ENCODE measurements at places on chromosomes 1 and 21. TPM values are rescaled to one million over a fixed set of nuclear protein-coding genes. Genes with fewer than 3 reads are reported as not detected.

GRCh38 chr1:63867429-63868176 lies 93.8 kb downstream of the ROR1 start:
- H3K4me3 ChIP-seq = no peak overlapping the region
- H3K4me1 ChIP-seq = peaks cover 11% of the 10 kb centered on the region
- no peaks in the 10 kb centered on the region for H3K27me3 ChIP-seq
- DNase-seq = no peak
- no peaks in the 10 kb centered on the region for H3K36me3 ChIP-seq

DNA sequence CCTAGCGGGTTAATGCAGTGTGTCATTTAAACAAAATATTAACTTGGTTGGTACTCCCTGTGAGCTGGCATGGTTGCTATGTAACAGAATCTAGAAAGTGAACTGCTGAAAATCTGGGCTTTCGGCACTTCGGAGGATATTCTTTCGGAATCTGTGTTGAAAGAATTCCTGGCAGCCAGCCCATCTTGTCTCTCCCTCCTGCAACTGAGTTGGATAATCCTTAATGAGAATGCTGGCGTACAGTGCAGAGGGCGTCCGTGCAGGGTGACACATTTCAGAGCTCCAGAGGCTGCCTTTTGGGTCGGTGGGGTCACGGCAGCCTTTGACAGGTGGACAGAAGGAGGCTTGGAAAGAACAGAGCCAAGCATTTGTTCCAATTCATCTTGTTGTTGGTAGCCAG lies 3.7 kb downstream of the KAZN start:
- peak overlapping the region; percentile 10 for H3K27ac ChIP-seq
- peaks cover 25% of the 10 kb centered on the region for H3K27me3 ChIP-seq
- peak; percentile 94 for DNase-seq
- no peak overlapping the region for H3K4me3 ChIP-seq

DNA sequence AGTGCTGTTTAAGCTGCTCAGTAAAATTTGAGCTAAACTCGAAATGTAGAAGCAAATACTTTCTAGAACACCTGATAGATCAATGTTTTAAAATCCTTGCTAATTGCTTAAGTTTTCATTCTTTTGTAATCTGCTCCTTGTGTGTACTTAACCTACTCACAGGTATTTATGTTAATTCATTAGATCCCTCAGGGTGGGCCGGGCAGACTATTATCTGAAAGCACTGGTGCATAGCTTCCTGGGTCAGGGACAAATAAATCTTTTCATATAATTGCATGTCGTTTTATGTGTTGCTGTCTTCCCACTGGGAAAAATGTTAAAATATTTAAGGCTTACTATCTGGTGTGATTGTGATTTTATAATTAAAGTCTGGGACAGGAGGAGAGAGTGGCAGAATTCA lies 440.5 kb downstream of the SMYD3 start:
- H3K36me3 ChIP-seq = no peaks in the 10 kb centered on the region
- H3K27ac ChIP-seq = no peak overlapping the region
- no peaks in the 10 kb centered on the region for H3K27me3 ChIP-seq
- no peak for DNase-seq
- no peak overlapping the region for H3K4me3 ChIP-seq

DNA sequence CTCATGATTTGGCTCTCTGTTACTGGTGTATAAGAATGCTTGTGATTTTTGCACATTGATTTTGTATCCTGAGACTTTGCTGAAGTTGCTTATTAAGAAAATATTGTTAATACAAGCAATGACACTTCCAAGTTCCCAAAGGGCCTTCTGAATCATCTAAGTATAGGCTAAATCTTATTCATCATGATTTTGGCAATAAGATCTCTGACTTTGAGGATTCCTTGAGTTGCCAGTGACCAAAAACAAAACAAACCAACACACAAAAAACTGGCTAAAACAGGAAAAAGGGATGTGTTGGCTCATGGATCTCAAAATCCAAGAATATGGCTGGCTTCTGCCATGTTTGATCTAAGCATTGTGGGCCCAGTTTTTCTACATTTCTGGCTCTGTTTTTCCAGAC lies 163.4 kb downstream of the HHIPL2 start:
- H3K27me3 ChIP-seq = no peaks in the 10 kb centered on the region
- no peak overlapping the region for H3K4me3 ChIP-seq
- no peak overlapping the region for H3K27ac ChIP-seq
- no peaks in the 10 kb centered on the region for H3K36me3 ChIP-seq
- H3K4me1 ChIP-seq = no peaks in the 10 kb centered on the region

- no peaks in the 10 kb centered on the region for H3K27me3 ChIP-seq
- H3K36me3 ChIP-seq = no peaks in the 10 kb centered on the region
- no peak overlapping the region for H3K27ac ChIP-seq
- no peak overlapping the region for H3K4me3 ChIP-seq
- no peaks in the 10 kb centered on the region for H3K4me1 ChIP-seq
Measured at GRCh38 chr1:162284206-162284955, 92.3 kb downstream of the SPATA46 start.

DNA sequence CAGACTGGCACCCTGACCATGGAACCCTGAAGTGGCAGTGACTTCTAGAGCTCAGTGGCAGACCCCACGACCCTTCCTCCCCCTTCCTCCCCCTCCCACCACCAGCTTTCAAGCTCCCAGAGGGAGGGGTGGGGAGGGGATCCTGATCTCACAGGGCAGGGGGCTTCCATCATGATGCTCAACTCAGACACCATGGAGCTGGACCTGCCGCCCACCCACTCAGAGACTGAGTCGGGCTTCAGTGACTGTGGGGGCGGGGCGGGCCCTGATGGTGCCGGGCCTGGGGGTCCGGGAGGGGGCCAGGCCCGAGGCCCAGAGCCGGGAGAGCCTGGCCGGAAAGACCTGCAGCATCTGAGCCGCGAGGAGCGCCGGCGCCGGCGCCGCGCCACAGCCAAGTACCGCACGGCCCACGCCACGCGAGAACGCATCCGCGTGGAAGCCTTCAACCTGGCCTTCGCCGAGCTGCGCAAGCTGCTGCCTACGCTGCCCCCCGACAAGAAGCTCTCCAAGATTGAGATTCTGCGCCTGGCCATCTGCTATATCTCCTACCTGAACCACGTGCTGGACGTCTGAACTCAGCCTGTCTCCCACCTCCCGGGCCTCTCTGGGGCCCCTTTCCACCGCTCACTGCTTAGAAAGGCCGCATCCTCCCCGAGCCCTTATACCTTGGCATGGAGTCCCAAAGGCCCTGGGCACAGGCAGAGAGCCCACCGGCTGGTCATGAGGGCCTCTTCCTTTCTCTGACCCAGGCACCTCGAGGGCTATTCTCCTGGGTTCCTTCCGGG lies 3.9 kb downstream of the NHLH1 start:
- no peak for DNase-seq
- H3K27me3 ChIP-seq = no peaks in the 10 kb centered on the region
- no peaks in the 10 kb centered on the region for H3K36me3 ChIP-seq
- H3K4me3 ChIP-seq = no peak overlapping the region

- DNase-seq = no peak
- H3K4me1 ChIP-seq = peaks cover 35% of the 10 kb centered on the region
- H3K27me3 ChIP-seq = no peaks in the 10 kb centered on the region
- no peak overlapping the region for H3K4me3 ChIP-seq
Measured at GRCh38 chr21:43929217-43929971, 64.4 kb downstream of the AGPAT3 start.

- no peak overlapping the region for H3K27ac ChIP-seq
- no peaks in the 10 kb centered on the region for H3K27me3 ChIP-seq
- no peaks in the 10 kb centered on the region for H3K36me3 ChIP-seq
- peaks cover 71% of the 10 kb centered on the region for H3K4me1 ChIP-seq
- no peak overlapping the region for H3K4me3 ChIP-seq
Measured at GRCh38 chr1:64891448-64891825, 74.9 kb downstream of the JAK1 start.

GRCh38 chr1:117295001-117295400 lies 72.2 kb upstream of the MAN1A2 start:
- H3K4me3 ChIP-seq = no peak overlapping the region
- no peaks in the 10 kb centered on the region for H3K27me3 ChIP-seq
- no peak for DNase-seq
- H3K27ac ChIP-seq = no peak overlapping the region

GRCh38 chr1:25828491-25828890 lies 8.7 kb downstream of the MTFR1L start:
- H3K27ac ChIP-seq = no peak overlapping the region
- H3K27me3 ChIP-seq = no peaks in the 10 kb centered on the region
- H3K4me3 ChIP-seq = no peak overlapping the region
- H3K36me3 ChIP-seq = peaks cover 90% of the 10 kb centered on the region

DNA sequence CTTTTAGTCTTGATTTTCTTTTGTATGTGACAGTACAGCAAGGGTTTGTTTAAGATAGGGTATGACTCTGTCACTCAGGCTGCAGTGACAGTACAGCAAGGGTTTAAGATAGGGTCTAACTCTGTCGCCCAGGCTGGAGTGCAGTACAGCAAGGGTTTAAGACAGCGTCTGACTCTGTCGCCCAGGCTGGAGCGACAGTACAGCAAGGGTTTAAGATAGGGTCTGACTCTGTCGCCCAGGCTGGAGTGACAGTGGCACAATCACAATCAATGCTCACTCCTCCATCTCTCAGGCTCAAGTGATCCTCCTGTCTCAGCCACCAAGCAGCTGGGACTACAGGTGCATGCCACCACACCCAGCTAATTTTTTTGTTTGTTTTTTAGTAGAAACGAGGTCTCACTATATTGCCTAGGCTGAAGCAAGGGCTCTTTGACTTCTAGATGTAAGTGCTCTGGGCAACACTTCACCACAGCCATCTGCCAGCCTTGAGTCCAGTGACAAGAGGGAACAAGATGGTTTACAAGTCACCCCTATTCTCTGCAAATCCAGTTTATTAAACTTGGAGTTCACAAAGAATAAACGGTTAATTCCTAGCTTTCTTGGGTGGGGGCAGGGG lies 965 bp upstream of the SH2D5 start:
- H3K4me3 ChIP-seq = peak overlapping the region; percentile 73
- H3K36me3 ChIP-seq = peaks cover 9% of the 10 kb centered on the region
- H3K27me3 ChIP-seq = peaks cover 39% of the 10 kb centered on the region

DNA sequence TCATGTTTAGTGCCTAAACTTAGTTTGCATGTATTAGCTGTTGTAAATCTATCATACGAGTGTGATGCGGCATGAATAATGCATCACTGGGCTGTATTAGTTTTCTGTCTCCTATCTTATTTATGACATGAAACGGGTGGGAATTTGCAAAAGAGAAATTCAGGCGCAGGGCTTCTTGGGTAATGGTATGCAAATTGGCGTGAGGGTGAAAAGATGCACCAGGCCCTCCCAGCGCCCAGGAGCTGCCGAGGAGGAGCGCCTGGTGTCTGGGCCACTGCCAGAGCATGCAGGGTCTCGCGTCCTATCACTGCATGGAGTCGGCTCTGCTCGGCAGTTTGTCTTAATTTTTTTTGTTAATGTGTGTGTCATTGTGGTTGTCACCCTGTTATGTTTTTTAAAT lies 82.9 kb upstream of the ACTL8 start:
- H3K36me3 ChIP-seq = peaks cover 57% of the 10 kb centered on the region
- no peak overlapping the region for H3K4me3 ChIP-seq
- no peaks in the 10 kb centered on the region for H3K27me3 ChIP-seq
- DNase-seq = no peak
- peaks cover 58% of the 10 kb centered on the region for H3K4me1 ChIP-seq
- H3K27ac ChIP-seq = no peak overlapping the region

DNA sequence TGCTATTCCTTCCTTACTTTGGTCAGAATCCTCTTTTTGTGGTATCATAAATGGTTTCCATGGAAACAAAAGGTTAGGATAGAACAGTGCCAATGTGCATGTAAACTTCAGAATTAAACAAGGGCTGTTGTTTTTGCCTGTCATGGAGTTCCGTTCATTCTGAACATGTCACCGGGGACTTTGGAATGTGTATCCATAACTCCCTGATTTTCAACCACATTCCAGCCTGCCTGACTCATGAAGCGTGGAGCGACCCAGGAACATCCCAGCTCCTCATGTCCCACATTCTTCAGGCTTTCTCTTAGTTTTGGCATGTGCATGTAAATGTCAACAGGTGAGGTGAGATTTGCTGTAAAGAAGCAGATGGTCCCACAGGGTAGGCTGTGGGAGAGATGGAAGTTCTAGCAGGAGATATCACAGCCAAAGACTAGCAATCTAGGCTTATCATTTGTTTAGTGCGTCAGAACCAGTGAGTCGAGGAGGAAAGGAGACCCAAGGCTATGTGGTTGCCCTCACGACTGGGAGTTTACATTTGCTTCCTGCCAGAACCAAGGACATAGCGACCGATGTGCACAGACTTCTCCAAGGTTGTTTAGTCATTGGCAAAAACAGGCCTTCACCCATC lies 23.0 kb upstream of the DNAJC11 start:
- no peaks in the 10 kb centered on the region for H3K36me3 ChIP-seq
- no peaks in the 10 kb centered on the region for H3K4me1 ChIP-seq
- H3K27ac ChIP-seq = peak overlapping the region; percentile 45
- DNase-seq = no peak

GRCh38 chr1:201226178-201226514 lies 35.5 kb downstream of the IGFN1 start:
- H3K4me1 ChIP-seq = no peaks in the 10 kb centered on the region
- peaks cover 14% of the 10 kb centered on the region for H3K27me3 ChIP-seq
- H3K36me3 ChIP-seq = no peaks in the 10 kb centered on the region
- DNase-seq = no peak
- no peak overlapping the region for H3K27ac ChIP-seq

DNA sequence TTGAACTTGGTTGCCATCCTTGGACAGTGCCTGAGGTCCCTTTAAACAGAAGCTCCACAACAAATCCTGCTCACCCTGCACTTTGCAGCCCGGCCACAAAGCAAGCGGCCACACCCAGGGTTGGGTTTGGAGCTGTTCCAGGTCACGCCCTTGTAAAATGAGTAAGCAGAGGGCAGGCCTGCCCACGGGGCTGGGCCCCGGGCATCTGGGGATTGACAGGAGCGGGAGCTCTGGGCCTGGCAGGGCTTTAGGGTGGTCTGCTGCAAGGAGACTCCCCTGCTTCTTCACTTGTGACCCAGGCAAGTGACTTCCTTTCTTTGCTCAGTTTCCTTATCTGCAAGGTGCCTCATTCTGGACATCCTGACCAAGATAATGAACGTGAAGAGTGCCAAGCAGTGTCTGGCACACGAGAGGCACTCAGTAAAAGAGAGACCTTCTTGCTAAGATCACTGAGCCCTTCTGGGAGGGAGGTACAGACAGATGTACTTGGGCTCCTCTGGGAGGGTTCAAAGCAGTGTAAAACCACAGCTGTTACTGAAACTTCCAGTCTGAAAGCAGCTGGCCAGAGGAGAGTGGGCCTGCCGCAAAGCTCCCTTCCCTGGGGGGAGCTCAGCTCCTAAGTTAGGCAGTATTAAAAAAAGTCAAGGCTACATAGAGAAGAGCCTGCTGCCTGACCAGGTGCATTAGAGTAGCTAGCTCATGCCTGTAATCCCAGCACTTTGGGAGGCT lies 2.6 kb downstream of the E2F2 start:
- H3K4me1 ChIP-seq = peaks cover 18% of the 10 kb centered on the region
- peak; percentile 94 for DNase-seq
- no peaks in the 10 kb centered on the region for H3K27me3 ChIP-seq
- no peak overlapping the region for H3K4me3 ChIP-seq
- no peak overlapping the region for H3K27ac ChIP-seq

Gene VANGL2
- total RNA-seq = 2.3 TPM

Gene C1orf141
- total RNA-seq = not detected

Gene CYP4Z1
- 1.1 TPM for total RNA-seq

Gene MAP10
- 1.6 TPM for total RNA-seq

Gene CFAP45
- total RNA-seq = not detected

Gene KCNA3
- total RNA-seq = 2.1 TPM

Gene C4BPA
- total RNA-seq = not detected

Gene ELAPOR1
- not detected for total RNA-seq

Gene NPR1
- total RNA-seq = 24.9 TPM

Gene AMY2A
- not detected for total RNA-seq

Gene SLC35F3
- total RNA-seq = not detected

Gene CD1D
- total RNA-seq = 1.3 TPM

Gene RYR2
- total RNA-seq = 56.3 TPM

Gene DIRAS3
- total RNA-seq = 1.5 TPM

Gene B4GALT2
- 75.2 TPM for total RNA-seq

Gene ANKRD65
- total RNA-seq = 8.1 TPM

Measured in esophagus muscularis mucosa (tissue), 4 donors.